Epithelial cell of prostate (primary cell): ENCODE measurements at places on chromosomes 11 and 22.

DNA sequence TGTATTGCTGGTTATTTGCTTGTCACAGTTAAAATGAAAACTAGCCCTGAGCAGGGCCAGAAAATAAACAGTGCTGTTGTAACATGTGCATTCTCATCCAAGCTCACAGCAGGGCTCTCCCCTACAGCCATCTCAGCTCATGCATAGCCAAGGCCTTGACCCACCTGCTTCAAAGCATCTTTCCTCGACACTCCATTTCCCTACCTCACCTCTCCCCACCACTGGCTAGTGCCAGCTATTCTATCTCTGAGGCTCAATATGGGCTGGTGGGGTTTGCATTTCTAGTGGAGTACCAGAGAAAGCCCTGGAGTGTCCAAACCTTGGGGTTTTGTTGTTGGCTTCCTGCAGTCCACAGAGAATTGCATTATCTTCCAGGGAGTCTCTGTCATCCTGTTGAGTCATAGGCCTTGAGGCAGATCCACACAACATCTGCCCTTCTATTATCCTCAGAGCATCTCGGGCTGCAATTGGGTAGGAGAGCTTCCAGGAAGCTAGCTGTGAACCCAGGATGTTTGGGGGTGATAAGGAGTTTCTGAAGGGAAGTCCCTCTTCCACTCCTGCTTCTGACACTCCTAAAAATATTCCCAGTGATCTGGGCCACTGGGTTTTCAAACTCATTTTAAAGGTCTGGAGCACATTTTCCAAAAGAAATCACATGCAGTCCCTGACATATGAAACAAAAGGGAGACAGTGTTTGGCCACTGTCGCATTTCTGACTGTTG is 36.1 kb upstream of the AMOTL1 start:
- peak; percentile 41 for DNase-seq

DNA sequence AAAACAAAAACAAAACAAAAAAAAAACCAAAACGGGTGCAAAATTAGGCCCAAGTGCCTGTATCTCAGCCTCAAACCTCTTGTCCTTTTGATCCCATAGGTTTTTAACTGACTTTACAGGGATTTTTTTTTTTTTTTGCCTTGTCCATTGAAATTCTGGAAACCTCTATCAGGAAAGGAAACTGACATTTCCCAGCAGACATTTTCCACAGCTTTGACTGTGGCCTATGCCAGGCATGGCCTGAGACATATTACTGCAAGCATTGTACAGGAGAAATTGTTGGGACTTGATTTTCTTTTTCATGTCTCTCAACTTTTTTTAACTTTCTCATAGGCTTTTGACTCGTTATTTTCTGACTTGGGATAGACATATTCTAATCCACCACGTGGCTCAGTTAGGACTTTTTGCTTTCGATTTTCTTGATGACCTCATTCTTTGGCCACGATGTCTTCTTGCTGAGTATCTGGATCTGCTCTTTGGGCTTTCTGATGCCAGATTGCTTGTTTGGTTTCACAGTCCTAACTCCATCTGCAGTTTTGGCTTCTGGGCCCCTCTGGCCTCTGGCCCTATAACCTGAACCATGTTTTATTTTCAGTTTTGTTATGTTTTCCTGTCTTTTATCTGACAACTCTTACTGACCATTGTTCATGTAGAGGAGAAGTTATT is 336.1 kb upstream of the C11orf87 start:
- DNase-seq = no peak

GRCh38 chr11:5625281-5625680 is 480 bp downstream of the TRIM34 start:
- no peak for DNase-seq

DNA sequence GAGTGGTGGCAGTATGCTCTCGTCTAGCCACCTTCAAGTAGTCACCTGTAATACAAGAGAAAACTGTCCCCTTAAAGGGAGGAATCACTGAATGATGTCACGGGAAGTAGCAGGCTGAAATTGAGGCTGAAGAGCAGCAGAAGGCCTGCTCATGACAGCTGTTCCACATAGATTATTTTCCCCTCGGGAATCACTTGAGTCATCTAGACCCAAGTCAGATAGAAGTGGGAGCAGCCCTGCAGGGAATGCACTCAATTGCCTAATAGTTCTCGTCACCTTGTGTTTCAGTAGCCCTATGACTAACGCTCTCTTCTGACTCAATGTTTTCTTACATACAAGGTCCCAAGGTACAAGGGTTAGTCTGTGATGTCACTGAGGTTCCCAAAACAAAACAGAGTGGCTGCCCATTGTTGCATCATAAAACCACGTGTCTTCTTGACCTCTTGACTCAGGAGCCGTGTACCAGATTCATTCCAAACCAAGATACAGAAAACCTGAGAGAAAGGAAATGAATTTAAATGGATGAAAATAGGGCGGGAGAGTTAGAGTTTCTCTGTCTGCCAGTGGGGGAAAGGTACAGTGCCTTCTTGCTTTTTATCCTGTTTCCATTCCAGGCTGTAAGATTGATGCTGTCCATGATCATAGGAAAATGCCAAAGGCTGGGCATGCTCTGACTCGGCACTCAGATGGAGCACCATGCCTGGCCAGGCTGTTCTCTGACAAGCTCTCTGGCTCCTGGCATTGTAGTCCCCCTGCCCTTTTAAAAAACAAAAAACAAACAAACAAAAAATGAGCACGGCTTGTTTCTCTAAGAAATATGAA is 21.6 kb upstream of the C11orf96 start:
- DNase-seq = peak; percentile 100

DNA sequence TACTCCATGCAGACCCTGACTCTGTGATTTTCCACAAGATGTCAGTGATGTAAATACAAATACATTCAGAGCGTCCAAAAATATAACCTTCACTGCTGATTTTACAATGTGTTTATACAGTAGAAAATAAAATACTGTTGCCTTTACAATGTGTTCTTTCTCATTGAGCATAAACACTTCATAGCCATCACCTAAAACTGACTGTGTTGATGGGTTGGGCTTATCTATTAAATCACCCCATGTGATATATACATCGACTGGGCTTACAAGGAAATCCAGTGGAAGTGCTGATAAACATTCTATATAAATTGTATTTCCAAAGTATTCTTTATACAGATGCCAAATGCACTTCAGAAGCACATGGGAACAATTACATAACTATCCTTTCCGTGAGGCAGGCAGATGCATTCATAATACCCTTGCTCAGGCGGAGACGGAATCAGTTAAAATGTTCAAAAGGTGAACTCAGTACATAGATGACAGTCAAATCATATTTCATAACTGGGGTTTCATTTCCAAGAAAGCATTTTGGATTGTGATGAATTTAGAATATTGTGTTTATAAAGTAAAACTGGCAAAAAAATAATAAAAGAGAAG is 27.7 kb downstream of the DDI1 start:
- DNase-seq = no peak

- DNase-seq = peak; percentile 90
These were observed 83.9 kb upstream of the EED start for GRCh38 chr11:86160541-86161149.

- no peak for DNase-seq
These were observed 2.8 kb upstream of the PACSIN2 start for GRCh38 chr22:43017525-43018460.
